ENCODE measurements at places on chromosomes 7 and 10. TPM values are rescaled to one million over a fixed set of nuclear protein-coding genes. Genes with fewer than 3 reads are reported as not detected.

The FOXI2 gene
- total RNA-seq: 0.23 TPM

The PON1 gene
- not detected for total RNA-seq

The CHAT gene
- not detected for total RNA-seq

The GPER1 gene
- total RNA-seq: 4.5 TPM

The HTR7 gene
- 1.3 TPM for total RNA-seq

The POLR2J2 gene
- total RNA-seq: 22.1 TPM

The ACSL5 gene
- total RNA-seq: 13.4 TPM

The ELMO1 gene
- total RNA-seq: 38.8 TPM

The EIF5AL1 gene
- total RNA-seq: not detected

The ACTL6B gene
- not detected for total RNA-seq

The TRIM50 gene
- not detected for total RNA-seq

The RNF32 gene
- not detected for total RNA-seq

The MEOX2 gene
- total RNA-seq: 14.4 TPM

The PDZD8 gene
- 35.5 TPM for total RNA-seq

The SMKR1 gene
- not detected for total RNA-seq

The SYT15 gene
- 24.8 TPM for total RNA-seq

The SERPINE1 gene
- total RNA-seq: 693 TPM

The ZNF92 gene
- total RNA-seq: 8.0 TPM

The CNPY1 gene
- not detected for total RNA-seq

The CALHM3 gene
- total RNA-seq: not detected

The ELAPOR2 gene
- total RNA-seq: 23.7 TPM

The SLC26A4 gene
- total RNA-seq: 3.5 TPM

The GPR26 gene
- not detected for total RNA-seq

The KIF11 gene
- 1.7 TPM for total RNA-seq
